ENCODE measurements at places on chromosomes 4 and X.

- DNase-seq, result no peak
These were observed at the start of gene GUCY1A1 for GRCh38 chr4:155666344-155667221. TSS of gene GUCY1A1 (plus strand) at chr4:155666848. CDS start at chr4:155696868, 30,020 bp downstream.

GRCh38 chr4:165656399-165656798 is 216.6 kb upstream of the TLL1 start:
- DNase-seq, result no peak

DNA sequence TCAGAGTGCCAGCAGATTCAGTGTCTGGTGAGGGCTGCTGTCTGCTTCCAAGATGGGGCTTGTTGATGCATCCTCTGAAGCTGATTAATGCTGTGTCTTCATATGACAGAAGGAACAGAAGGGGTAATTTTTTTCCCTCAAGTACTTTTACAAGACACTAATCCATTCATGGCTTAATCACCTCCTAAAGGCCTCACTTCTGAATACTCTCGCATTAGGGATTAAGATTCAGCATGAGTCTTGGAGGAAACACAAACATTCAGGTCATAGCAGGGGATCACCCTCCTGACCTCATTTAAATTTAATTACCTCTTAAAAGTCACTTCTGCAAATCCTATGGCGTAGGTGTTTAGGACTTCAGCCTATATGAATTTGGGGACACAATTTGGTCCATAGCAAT is 1145.5 kb upstream of the PCDH10 start:
- no peak for DNase-seq

GRCh38 chr4:169616846-169617245 is 3.5 kb upstream of the CLCN3 start:
- DNase-seq, result no peak

DNA sequence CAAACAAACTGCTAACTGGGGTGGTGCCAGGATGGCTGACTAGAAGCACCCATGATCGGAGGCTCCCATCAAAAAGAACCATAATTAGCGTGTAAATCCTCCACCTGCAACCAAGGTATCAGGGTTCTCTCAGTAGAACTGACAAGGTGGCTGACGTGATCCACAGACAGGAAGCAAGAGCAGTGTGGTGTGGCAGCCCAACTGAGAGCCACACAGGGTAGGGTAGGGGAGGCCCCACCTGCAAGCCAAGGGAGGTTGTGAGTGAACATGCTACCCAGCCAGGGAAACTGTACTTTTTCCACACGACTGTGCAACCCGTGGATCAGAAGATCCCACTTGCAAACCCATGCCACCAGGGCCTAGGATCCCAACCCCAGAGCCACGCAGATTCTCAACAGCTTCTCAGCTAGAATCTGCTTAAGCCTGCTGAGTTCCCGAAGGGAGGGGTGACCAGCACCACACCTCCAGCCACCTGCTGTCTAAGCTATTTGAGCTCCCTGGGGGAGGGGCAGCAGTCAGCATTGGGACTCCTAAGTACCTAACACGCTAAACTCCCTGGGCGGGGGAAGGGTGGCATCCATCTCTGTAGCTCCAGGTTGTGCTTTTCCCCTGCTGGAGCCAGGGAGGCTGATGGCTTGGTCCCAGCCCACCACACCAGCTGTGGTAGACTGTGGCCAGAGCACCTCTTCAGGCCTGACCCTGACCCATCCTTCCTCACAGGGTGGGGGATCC is 425.1 kb downstream of the GPM6A start:
- no peak for DNase-seq

GRCh38 chrX:116694046-116694445 is 231.3 kb upstream of the CT83 start:
- no peak for DNase-seq

DNA sequence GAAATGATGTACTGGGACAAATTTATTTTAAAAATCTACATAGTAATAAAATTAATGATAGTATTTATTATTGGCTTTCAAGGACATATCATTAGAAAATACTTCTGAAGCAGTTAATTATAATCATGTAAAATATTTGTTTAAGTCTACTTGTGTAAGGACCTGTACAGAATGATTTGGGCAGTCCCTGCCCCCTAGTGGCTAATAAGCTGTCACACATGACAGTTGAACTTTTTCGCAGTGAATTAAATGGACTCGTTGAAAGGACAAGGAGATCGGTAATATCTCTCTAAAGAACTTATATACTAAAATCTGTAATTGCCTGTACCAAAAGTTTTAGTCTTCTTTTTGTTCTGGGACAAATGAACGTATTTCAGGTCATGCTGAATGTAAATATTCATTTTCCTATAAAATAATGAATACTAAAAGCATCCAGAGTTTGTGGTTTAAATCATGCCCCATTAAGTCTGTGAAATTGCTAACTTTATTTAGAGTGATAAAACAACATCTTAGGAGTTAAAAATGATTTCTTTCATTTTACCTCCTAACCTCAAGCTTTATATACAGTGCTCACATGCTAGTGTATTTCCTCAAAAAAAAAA is 13.6 kb downstream of the EXOC1 start:
- no peak for DNase-seq

GRCh38 chrX:136200466-136200865 is 50.7 kb downstream of the MAP7D3 start:
- DNase-seq, result no peak

GRCh38 chr4:128604840-128605239 is 204.7 kb upstream of the JADE1 start:
- no peak for DNase-seq

DNA sequence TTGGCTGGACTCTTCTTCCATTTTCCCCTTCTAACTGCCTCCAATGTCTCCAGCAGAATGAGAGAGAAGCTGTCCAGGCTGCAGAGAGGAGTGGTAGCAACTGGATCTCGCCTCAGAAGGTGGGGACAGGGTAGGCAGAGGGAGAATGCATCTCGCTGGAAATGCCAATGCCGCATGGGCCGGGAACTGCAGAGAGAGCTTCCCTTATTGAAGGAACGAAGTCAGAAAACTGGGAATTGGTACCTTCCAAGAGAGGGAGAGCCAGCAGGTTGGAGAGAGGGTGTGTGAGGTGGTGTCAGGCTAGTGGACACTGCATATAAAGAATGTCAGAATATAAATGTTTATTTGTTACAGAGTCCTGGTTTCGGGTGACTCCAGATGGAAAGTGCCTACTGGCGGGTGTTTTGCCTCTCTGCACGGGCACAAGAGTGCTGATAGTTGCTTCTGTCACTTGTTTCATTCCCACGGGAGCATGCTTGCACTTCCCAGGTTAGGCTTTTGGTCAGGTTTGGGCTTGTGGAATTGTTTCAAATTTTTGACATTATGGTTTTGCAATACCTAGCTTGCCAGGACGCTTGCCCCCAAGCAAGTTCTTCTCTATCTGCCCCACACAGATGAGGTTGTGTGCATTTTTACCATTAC is 156.8 kb upstream of the STS start:
- DNase-seq, result no peak

DNA sequence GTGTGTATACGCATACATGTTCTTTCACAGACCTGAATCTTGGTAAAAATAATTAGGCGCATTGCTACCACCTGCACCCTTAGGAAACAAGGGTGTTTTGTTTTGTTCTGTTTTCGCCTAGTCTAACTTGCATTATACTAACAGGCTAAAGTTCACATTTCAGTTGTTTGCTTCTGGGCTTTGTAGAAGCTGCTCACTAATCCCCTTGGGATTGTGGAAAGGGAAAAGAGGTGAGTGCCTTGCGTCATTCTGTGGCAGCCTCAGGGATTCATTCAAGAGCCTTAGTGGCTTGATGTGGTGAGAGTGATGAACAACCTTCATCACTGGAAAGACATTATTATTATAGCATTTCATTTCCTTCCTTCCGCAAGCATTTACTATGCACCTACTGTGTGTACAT is 331.1 kb downstream of the ADGRL3 start:
- DNase-seq, result peak; percentile 28

GRCh38 chr4:8504279-8505007 is 63.9 kb downstream of the TRMT44 start:
- DNase-seq, result no peak

- DNase-seq, result no peak
These were observed 45.1 kb upstream of the TAPT1 start for GRCh38 chr4:16271411-16271810.

- DNase-seq, result no peak
These were observed 82.8 kb downstream of the PDGFC start for GRCh38 chr4:156888762-156889161.
